ENCODE measurements at places on chromosomes 5 and 9.

DNA sequence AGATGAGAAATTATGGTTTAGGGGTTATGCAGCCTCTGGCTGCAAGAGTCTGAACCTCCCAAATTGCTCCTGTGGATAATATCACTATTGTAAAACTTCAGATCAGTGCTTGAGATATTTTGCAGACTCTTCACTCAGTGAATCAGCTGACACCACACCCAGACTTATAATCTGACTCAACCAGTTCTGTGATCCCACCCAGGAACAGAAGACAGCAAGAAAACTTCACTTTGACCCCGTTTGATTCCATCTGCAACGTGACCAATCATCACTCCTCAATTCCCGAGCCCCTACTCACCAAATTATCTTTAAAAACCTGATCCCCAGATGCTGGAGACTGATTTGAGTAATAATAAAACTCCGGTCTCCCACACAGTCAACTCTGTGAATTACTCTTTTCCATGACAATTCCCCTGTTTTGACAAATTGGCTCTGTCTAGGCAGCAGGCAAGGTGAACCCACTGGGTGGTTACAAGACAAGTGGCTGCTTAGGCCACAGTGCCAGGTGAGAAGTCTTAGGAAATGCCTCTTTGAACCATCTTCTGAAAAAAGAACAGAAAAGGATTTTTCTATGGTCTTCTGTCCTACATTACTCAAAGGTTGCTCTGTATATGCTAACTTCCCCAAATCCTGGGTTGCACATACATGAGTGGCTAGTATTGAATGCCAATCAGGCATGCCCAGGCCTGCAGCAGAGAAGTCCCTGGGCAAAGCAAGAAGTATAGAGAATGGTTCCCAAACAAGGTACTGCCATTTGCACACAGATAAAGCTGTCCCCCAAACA is 588.0 kb downstream of the PRELID2 start:
- no peaks in the 10 kb centered on the region for H3K36me3 ChIP-seq
- no peak overlapping the region for H3K27ac ChIP-seq
- no peaks in the 10 kb centered on the region for H3K4me1 ChIP-seq
- H3K4me3 ChIP-seq = no peak overlapping the region
- DNase-seq = no peak

DNA sequence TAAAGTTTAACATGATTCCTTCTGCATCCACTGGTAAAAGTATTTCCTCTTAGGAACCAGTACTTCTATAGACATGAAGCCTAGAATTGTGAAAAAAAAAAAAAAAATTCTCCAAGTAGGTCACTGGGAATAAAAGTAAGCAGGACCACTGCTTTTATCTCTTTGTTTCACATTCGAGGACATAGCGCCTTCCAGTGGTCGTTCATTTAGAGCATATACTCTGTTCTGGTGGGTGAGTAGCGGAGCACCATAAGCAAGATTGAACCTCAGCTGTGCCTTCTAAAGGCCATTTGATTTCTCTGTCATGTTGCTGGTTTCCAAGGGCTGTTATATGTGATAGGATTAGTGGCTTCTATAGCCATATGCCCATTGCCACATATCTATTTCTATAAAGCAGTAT is 393.1 kb downstream of the TMEM232 start:
- H3K4me3 ChIP-seq = no peak overlapping the region
- H3K27me3 ChIP-seq = no peaks in the 10 kb centered on the region
- H3K36me3 ChIP-seq = no peaks in the 10 kb centered on the region
- no peak overlapping the region for H3K27ac ChIP-seq

- H3K27ac ChIP-seq = no peak overlapping the region
- H3K4me3 ChIP-seq = no peak overlapping the region
- H3K27me3 ChIP-seq = no peaks in the 10 kb centered on the region
- H3K4me1 ChIP-seq = no peaks in the 10 kb centered on the region
These were observed 161.2 kb downstream of the SNX18 start for GRCh38 chr5:54678737-54679136.

DNA sequence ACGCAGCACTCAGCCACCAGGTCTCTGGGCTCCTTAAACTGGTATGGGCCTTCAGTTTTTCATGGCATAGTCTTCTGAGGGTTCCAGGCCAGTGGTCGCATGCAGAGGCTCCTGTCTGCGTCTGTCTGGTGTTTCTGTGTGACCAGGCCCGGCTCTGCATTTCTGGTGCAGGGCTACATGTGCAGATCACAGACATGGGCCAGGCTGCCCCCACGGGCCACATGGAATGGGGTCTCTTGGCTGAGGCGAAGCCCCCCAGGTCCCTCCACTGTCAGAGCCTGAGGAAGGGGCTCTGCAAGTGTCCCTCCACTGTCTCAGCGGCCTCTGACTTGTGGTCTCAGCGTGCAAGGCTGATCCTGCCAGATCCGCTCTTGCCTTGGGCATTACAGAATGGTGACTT is 15.6 kb upstream of the CARD19 start:
- 0 out of 2 replicates have a peak, but pooled peaks cover under 1% of the 10 kb centered on the region for H3K4me1 ChIP-seq
- no peaks in the 10 kb centered on the region for H3K27me3 ChIP-seq
- H3K36me3 ChIP-seq = no peaks in the 10 kb centered on the region
- H3K27ac ChIP-seq = no peak overlapping the region
- no peak for DNase-seq

GRCh38 chr5:115271295-115272050 is 8.8 kb upstream of the PGGT1B start:
- no peaks in the 10 kb centered on the region for H3K27me3 ChIP-seq
- H3K27ac ChIP-seq = no peak overlapping the region
- H3K4me3 ChIP-seq = no peak overlapping the region
- no peaks in the 10 kb centered on the region for H3K36me3 ChIP-seq
- no peak for DNase-seq

GRCh38 chr5:13003457-13003856 is 941.0 kb downstream of the DNAH5 start:
- no peak for DNase-seq
- H3K4me1 ChIP-seq = no peaks in the 10 kb centered on the region
- no peak overlapping the region for H3K27ac ChIP-seq
- no peak overlapping the region for H3K4me3 ChIP-seq
- H3K36me3 ChIP-seq = no peaks in the 10 kb centered on the region

GRCh38 chr5:43396762-43397304 is 15.4 kb downstream of the CCL28 start:
- no peak overlapping the region for H3K27ac ChIP-seq
- no peaks in the 10 kb centered on the region for H3K36me3 ChIP-seq
- H3K4me3 ChIP-seq = no peak overlapping the region
- peaks cover 6% of the 10 kb centered on the region for H3K4me1 ChIP-seq
- DNase-seq = no peak

DNA sequence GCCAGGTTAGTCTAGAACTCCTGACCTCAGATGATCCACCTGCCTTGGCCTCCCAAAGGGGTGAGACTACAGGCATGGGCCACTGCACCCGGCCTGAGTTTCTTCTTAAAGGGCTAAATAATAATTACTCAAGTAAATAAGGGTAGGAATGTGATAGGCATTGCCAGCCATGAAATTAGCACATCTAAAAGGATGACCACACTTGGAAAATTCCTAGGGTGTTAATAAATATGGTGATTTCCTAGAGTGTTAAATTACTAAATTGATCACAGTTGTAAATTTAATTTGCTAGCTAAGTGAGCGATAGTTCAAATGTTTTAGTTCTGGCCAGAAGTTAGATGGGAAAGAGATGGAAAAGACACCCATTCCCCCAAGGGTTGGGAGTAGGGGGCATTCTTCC is 53.4 kb downstream of the UBAP1 start:
- DNase-seq = no peak
- H3K27me3 ChIP-seq = no peaks in the 10 kb centered on the region
- H3K4me1 ChIP-seq = no peaks in the 10 kb centered on the region
- H3K27ac ChIP-seq = no peak overlapping the region

- H3K27me3 ChIP-seq = no peaks in the 10 kb centered on the region
- H3K27ac ChIP-seq = no peak overlapping the region
- H3K36me3 ChIP-seq = no peaks in the 10 kb centered on the region
- H3K4me3 ChIP-seq = no peak overlapping the region
- H3K4me1 ChIP-seq = peaks cover 17% of the 10 kb centered on the region
These were observed 614.7 kb downstream of the EBF1 start for GRCh38 chr5:158485047-158485446.

DNA sequence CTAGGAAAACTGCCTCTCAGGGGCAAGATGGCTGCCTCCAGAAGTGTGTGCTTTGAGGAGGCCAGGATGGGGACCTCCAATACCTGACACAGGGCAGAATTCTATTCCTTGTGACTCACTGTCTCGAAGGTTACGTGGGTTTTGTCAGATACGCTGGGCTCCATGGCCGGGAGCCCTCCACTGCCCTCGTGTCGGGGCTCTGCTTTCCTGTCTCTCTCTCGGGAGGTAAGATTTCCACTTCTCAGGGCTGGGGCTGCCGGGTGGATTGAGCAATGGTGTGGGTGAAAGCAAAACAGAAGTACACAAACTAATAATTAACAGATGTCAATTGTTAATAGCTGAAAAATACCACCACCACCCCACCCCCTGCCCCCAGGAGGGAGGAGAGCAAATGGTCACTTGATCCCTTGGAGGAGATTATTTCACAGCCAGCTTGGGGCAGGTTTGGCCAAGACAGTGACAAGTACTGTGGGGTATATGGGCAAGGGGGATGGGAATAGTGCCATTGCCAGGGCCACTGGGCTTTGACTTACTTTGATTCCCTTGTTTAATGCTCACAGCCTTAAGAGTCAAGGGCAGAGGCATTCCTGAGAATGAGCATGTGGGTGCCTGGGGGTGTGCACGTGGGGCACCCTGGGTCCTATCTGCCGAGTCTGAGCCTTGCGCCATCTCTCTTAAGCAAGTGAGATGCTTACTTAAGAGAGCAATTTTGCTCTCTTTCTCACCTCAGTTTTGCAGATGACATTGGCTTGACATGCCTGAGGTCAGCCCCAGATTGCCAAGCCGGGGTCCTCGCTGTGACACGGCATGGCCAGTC is 28.8 kb upstream of the DAB2IP start:
- peaks cover 36% of the 10 kb centered on the region for H3K4me1 ChIP-seq
- no peak overlapping the region for H3K27ac ChIP-seq
- H3K27me3 ChIP-seq = no peaks in the 10 kb centered on the region
- no peak overlapping the region for H3K4me3 ChIP-seq

DNA sequence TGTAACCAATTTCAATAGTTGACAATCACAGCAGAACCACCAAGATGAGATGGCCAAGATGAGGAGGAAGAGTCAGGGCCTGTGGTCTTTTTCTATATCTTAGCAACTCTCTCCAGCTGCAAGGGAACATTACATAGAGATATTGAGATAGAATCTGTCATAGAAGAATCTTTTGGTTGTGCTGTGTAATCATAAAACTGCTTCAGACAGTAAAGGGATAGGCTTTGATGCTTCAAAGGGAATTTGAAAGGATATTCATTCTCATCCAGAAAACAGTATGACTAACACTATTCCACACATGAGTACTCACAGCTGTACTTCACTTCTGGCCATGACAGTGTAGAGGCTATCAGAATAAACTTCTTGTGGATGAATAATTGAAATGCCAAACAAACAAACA is 145.9 kb downstream of the YIPF5 start:
- H3K4me1 ChIP-seq = no peaks in the 10 kb centered on the region
- no peaks in the 10 kb centered on the region for H3K27me3 ChIP-seq
- H3K36me3 ChIP-seq = no peaks in the 10 kb centered on the region
- DNase-seq = no peak
- H3K27ac ChIP-seq = no peak overlapping the region

DNA sequence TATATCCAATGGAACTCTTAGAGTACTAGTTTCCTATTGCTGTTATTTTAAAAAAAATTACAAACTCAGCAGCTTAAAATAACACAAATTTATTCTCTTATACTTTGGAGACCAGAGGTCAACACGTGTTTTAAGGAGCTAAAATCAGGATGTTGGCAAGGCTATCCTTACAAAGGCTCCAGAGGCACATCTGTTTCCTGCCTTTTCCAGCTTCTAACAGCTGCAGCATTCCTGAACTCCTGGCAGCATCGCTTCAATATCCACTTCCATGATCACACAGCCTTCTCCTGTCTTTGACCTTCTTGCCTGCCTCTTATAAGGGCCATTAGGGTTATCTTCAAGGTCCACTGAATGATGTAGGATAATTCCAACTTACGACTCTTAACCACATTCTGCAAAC is 92.2 kb upstream of the CCNG1 start:
- no peaks in the 10 kb centered on the region for H3K4me1 ChIP-seq
- no peak overlapping the region for H3K4me3 ChIP-seq
- H3K36me3 ChIP-seq = no peaks in the 10 kb centered on the region
- H3K27me3 ChIP-seq = no peaks in the 10 kb centered on the region
- DNase-seq = no peak
- H3K27ac ChIP-seq = no peak overlapping the region

GRCh38 chr9:31674264-31674663 is 710.2 kb upstream of the ACO1 start:
- H3K4me1 ChIP-seq = no peaks in the 10 kb centered on the region
- no peaks in the 10 kb centered on the region for H3K27me3 ChIP-seq
- no peaks in the 10 kb centered on the region for H3K36me3 ChIP-seq
- no peak overlapping the region for H3K27ac ChIP-seq

DNA sequence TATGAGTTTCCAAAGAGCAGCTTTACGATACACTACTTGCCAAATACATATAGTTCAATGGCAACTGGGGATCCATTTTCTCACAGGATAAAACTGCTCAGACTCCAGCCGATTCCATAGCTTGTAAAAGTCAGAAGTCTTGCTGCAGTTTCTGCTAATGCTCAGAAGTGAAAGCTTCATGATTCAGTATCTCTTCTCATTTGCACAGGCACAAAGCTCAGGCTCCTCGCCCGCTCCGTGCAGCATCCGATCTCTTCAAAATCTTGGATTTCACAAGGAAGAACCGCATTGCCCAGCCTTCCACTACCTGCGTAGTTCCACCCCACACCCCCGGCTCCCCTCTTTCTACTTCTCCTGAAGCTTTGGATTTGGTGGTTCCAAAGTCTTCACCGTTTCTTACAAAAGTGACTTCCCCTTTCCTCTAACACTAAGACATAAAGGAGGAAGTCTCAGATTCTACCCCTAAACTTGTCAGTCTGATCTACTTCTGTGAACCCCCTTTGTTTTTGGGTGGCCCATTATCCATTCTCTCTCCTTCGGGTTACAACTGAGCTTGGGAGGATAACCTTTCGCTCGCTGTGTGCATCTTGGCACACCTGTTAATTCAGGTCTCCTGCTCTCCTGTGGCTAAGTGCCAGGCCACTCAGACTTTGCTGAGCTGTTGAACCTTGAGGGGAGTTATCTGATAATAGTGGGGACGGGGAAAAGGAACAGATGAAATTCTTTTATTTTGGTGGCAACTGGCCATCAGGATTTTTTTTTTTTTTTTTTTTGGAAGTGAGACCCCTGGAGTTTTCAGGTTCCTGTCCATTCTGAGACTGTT is 194.1 kb downstream of the GNA14 start:
- no peak overlapping the region for H3K4me3 ChIP-seq
- no peaks in the 10 kb centered on the region for H3K4me1 ChIP-seq
- H3K36me3 ChIP-seq = no peaks in the 10 kb centered on the region
- H3K27ac ChIP-seq = no peak overlapping the region

GRCh38 chr9:89634995-89635742 is 30.4 kb downstream of the GADD45G start:
- H3K27me3 ChIP-seq = peaks cover 1% of the 10 kb centered on the region
- no peak overlapping the region for H3K4me3 ChIP-seq
- no peak for DNase-seq
- no peak overlapping the region for H3K27ac ChIP-seq
- H3K4me1 ChIP-seq = peaks cover 16% of the 10 kb centered on the region
- H3K36me3 ChIP-seq = no peaks in the 10 kb centered on the region

GRCh38 chr5:72859127-72859526 is 42.7 kb downstream of the TNPO1 start:
- H3K36me3 ChIP-seq = peaks cover 75% of the 10 kb centered on the region
- H3K27ac ChIP-seq = no peak overlapping the region
- no peaks in the 10 kb centered on the region for H3K27me3 ChIP-seq
- DNase-seq = no peak
- H3K4me3 ChIP-seq = no peak overlapping the region
- no peaks in the 10 kb centered on the region for H3K4me1 ChIP-seq

GRCh38 chr9:86352440-86353077 is 1.7 kb downstream of the TUT7 start:
- H3K4me3 ChIP-seq = peak overlapping the region; percentile 96
- DNase-seq = no peak
- no peak overlapping the region for H3K27ac ChIP-seq
- H3K27me3 ChIP-seq = no peaks in the 10 kb centered on the region
- peaks cover 64% of the 10 kb centered on the region for H3K4me1 ChIP-seq
- H3K36me3 ChIP-seq = no peaks in the 10 kb centered on the region

Data from HepG2 (cell line).